ENCODE measurements at places on chromosomes 6 and 20. TPM values are rescaled to one million over a fixed set of nuclear protein-coding genes. Genes with fewer than 3 reads are reported as not detected.

DNA sequence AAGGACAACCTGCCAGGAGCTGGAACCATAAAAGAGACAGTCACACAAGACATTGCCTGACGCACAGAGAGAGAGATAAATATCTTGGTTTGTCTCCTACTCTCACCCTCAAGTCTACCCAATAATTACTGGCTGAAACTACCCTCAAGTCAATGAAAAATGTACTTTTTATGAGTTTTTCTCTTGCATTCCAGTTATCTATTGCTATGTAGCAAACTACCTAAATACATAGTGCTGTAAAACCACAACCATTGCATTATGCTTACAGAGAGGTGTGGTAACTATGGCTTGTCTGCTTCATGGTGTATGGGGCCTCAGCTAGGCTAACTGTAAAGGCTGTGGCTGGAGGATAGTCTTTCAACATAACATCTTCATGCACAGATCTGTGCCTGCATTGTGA, 247.8 kb downstream of the HAO1 start:
- no peak for DNase-seq

- DNase-seq: no peak
Measured at GRCh38 chr20:23631981-23632710, 5.6 kb downstream of the CST3 start.

DNA sequence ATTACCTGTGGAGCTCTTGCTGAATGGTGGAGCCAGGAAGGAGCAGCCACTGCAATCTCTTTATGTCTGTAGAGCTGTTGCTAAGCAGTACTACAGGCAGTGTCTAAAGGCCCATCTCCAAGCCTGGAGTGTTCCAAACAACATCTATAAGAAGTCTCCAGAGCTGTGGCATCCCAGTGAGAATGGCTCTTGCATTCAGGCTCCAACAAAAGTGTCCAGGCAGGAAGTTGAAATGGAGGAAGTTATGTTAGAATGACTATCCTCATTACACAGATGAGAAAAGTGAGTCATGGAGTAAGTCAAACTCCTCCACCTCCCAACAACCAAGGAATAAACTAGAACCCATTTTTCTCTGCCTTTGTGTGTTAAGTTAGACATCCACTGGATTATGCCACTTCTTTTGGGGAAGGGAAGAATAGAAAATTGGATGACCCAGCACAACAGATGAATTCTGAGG, 288.5 kb upstream of the STXBP5 start:
- DNase-seq: no peak

DNA sequence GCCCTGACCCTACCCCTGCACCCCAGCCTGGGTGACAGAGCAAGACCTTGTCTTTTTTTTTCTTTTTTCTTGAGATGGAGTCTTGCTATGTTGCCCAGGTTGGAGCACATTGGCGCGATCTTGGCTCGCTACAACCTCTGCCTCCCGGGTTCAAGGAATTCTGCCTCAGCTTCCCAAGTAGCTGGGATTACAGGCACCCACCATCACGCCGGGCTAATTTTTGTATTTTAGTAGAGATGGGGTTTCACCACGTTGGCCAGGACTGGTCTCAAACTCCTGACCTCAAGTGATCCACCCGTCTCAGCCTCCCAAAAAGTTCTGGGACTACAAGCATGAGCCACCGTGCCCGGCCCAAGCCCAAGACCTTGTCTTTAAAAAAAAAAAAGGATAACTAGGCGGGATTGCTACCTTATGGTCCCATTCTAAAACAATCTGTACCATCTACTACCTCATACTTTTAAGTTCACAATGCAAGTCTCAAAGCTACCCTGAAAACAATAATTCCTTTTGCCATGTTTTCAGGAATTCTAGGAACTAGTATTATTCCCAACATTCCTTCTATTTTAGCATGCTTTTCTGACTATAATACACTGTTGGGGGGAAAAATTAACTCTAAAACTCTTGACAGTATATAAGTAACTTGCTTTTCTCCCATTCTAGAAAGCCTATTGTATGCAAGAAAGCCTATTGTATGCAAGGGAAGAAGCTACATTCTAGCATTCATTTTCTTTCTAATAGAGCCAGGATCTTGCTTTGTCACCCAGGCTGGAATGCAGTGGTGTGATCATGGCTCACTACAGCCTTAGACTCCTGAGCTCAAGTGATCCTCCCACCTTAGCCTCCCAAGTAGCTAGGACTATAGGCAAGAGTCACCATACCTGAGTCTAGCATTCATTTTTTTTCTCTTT, 6.6 kb downstream of the TUBB start:
- DNase-seq: no peak

DNA sequence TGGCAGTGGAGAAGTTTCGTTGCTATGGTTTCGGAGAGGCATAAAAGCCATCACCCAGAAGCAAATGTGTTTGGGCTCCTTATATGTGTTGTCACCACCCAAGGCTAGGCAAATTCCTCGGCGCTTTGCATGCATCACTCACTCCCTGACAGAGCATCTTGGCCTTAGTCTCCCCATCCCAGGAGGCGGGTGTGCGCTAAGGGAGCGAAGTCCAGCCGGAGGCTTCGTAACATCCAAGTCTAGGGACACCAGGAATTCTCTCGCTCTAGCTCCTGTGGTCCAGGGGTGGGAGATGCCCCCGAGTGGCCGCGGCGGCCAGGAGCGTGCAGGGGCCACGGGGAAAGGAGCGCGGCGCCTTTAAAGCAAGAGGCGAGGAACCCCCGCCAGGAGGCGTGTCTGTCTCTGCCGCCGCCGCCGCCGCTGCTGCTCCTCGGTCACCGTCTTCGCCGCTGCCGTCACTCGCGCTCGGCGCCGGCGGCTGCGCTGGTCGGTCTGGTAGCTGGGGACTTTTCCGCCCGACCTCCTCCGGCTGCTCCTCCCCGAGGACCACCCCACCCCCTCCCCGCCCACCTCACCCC, at the start of gene GRIK2:
TSS of gene GRIK2 (plus strand) at position 458 of the 578 bp plus-strand sequence.
- peak; percentile 38 for DNase-seq

- no peak for DNase-seq
Measured at GRCh38 chr6:107612762-107613415, 123.0 kb downstream of the SOBP start.

GRCh38 chr6:157518397-157519250, 137.6 kb downstream of the ZDHHC14 start:
- no peak for DNase-seq

GRCh38 chr20:47740862-47741184, 44.5 kb downstream of the SULF2 start:
- no peak for DNase-seq

- DNase-seq: no peak
Measured at GRCh38 chr6:79157961-79158644, 76.4 kb downstream of the HMGN3 start.

- DNase-seq: peak; percentile 16
Measured at GRCh38 chr20:25048519-25048952, 9.4 kb downstream of the ACSS1 start.

DNA sequence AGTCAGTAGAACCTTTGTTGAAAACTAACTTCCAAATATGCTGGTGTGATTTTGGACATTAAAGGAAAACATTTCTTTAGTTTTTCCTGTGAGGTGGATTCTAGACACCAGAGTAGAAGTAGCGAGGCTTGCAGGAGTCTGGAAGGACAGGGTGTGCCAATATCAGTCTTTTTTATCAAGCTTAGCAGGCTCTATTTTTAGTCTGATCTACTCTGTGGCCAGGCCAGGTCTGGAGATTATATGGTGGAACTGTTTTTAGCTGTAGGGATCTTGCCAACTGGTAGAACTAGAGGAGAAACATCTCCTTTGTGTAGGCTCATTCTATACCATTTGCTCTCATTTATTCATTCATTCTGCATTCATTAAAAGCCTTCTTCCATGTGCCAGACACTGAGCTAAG, 42.7 kb downstream of the LRP11 start:
- no peak for DNase-seq

- no peak for DNase-seq
Measured at GRCh38 chr6:106745824-106746582, 116.6 kb downstream of the QRSL1 start.

DNA sequence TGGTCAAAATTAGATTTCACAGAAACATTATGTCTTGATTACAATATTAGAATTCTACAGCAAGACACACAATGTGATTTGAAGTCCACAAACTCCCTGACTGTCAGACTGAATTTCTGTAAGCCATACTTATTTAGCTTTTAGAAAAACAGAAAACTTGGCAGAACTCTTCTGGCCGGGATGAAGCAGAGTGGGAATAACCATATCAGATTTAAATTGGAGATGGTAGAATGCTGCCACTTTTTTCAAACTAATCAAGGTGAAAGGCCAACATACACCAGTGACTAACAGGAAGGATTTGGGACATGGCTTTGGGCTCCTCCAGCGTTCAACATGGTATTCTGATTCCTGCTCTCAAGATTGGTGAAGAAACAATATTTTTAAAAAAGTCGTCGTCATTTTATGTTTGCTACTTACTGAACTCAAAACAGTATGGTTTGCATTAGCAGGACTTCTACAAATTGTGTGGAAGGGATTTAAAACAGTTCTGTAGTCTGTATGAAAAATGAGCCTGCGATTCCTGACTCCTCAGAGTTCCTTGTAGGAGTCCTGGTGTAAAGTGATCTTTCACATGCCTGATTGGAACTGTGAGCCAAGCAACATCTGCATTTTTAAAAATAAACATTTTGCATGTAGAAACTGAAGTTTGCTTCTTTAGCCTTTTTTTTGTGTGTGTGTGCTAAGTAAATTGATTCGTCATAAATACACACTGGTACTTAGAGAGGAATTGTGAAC, 297.9 kb upstream of the SOX4 start:
- DNase-seq: no peak

GRCh38 chr6:16884526-16884925, 123.3 kb upstream of the ATXN1 start:
- no peak for DNase-seq

DNA sequence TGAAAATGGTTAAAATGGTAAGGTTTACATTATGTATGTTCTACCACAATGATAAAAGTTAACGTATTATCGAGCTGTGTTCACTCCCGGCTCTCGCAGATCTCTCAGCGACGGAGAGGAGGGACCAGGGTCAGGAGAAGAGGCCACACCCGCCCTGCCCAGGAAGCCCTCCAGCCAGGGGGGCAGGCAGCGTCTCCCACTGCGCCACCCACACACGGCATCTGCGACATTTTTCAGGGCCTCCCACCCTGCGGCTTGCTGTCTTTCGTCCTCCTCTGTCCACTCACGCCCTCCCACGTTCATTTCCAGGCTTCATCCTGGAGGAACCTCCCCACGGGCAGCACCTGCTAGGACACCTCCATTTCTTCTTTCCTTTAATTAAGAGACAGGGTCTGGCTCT, 43.3 kb downstream of the ZBTB46 start:
- DNase-seq: no peak

DNA sequence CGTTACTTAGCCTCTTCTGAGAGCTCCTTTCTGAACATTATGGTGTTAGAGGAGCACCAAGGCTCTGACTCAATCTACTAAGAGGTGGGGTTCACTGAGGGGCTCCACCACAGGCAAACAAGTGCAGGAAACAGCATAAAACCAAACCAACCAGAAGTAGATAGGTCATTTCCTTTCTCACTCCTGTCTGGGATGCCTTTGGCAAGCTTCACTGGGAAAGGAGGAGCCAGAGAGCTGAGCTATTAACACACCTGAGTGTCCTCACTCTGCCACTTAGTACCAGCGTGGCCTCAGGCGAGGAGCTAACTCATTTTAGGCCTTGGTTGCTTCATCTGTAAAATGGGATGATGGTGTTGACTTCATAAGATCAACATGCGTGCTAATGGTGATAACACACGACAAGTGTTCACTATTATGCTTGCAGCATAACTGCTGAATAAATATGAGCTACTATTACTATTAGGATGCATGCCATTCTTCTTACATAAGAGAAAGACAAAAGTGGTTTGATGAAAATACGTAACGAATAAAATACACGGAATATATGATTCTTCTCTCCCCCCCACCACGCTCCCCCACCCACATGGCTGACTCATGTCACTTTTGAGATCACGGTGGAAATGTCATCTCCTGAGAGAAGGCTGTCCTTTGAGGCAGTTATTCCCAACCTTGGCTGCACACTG, 185.4 kb downstream of the BCAS1 start:
- DNase-seq: peak; percentile 55

DNA sequence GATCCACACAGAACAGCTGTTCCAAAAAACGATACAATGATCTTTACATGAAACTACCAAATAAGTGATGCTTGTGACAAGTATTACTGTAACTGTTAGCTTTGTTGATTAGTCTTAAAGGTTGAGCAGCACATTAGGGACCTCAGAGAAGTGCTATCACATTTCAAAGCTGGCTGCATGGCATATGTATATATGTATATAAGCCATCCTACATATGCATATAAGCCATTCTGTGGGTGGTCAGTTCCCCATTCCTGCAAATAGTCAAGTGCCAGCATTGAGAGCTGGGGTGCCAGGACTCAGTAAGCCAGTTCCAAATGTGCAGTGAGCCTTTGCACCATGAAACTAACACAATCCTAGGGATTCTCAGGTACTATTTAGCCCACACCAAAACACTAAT, 296.3 kb downstream of the FOXC1 start:
- no peak for DNase-seq

- peak; percentile 52 for DNase-seq
Measured at GRCh38 chr6:2891768-2892170, 11.3 kb downstream of the SERPINB9 start.

- no peak for DNase-seq
Measured at GRCh38 chr20:63428906-63429575, 43.4 kb downstream of the KCNQ2 start.

GRCh38 chr6:156686301-156686994, 90.7 kb upstream of the ARID1B start:
- no peak for DNase-seq

DNA sequence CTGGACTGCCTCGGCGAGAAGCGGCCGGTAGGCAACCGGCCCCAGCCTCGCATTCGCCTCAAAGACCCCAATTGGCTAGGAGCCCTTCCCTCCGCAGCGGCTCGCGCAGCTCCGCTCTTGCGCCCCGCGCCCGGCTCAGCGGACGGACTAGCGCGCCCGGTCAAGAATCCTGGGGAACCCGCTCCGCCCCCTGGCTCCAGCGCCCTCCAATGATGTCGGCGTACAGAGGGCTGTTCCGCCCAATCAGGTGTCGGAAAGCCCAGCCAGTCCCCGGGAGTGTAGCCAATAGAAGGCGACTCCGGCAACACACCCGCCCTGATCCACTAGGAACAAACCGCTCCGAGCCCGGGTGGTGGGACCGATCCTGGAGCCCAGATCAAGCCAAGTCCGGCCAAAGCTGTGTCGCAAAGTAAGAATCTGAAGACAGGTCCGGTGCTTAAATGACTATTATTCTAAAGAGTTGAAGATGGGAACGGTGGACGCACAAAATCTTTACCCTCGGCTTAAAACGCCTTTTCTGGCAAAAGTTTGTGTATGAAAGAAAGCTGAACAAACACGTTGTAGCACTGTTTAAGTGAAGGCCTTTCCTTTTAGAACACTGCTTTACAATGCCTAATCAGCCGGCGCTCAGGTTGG, 132.2 kb downstream of the OGFRL1 start:
- DNase-seq: peak; percentile 31

GRCh38 chr6:85126485-85127167, 323.3 kb upstream of the NT5E start:
- DNase-seq: no peak

- DNase-seq: no peak
Measured at GRCh38 chr20:47730744-47731143, 54.5 kb downstream of the SULF2 start.

GRCh38 chr6:46207174-46207573, 36.4 kb upstream of the ENPP5 start:
- DNase-seq: no peak

The WRNIP1 gene
- total RNA-seq: 45.4 TPM

The HLA-DQB2 gene
- not detected for total RNA-seq

The SIRPG gene
- 100 TPM for total RNA-seq

The ZNF165 gene
- 1.3 TPM for total RNA-seq

The TUBE1 gene
- total RNA-seq: 27.6 TPM

The KCNQ2 gene
- total RNA-seq: 0.19 TPM

The THEMIS gene
- total RNA-seq: 155 TPM

The NKAIN4 gene
- not detected for total RNA-seq

The LY6G5C gene
- 4.6 TPM for total RNA-seq

The TINAG gene
- not detected for total RNA-seq

The XKR7 gene
- not detected for total RNA-seq

The TNFRSF6B gene
- not detected for total RNA-seq
